ENCODE measurements at places on chromosomes 12 and 14. TPM values are rescaled to one million over a fixed set of nuclear protein-coding genes. Genes with fewer than 3 reads are reported as not detected.

DNA sequence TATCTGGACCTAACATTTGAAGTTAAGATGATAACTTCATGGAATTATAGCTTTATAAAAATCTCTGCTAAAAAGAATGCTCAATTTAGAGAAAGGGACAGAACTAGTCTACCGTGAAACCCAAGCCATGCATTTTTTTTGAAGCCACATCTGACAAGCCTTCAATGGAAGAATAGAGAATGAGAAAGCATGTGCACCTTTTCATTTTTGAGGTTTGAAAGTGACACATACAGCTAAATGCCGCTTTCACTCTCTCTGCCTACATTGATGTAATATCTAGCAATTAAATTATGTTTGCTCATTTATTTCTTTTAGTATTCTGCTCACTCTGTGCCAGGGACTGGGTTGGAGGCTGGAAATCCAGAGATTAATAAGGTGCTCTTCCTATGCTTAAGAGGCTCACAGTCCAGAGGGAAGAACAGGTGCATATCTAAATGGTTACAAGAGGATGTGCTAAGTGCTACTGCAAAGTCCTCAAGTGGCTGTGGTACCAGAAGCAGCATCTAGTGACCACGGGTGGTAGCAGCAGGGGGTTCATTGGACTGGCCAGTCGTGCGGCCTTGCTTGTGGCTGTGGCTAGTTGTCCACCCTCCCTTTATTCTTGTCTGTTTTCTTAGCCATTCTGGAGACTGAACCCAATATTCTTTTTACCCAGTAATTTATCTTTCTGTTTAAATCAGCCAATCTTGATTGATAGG, 60.4 kb downstream of the PPP1R36 start:
- no peak for DNase-seq

DNA sequence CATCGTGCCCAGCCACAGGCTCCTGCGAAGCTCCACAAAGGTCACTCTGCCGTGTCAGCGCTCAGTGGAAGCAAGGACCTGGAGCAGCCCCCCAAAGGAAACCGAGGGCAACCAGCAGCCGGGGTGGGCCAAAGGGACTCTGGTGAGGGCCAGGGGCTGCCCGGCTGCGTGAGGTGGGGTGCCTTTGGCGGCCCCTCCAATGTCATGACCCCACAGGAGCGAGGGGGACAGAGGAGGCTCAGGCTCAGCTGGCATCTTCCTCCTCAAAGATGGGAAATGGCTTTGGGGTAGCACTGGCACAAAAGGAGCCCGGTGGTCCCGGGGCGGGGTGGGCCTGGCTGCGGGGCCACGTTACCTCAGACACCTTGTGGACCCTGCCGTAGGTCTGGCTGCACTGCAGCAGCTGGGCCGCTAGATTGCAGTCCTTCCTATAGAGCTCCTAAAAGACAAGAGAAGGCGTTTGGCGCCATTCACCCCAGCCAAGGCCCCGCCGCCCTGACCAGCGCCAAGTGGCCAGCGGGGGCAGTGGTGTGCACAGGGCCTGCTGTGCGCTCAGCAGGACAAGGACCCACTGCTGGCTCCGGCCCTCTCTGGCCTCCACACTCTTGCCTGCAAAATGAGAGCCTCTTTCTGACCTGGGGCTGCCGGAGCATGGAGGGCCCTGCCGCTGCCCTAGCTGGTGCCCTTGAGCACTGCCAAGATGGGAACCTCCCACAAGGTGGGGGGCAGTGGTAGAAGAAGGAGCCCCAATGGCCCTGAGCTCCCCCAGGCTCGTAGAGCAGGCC, 46.9 kb downstream of the BEGAIN start:
- peak; percentile 28 for DNase-seq

DNA sequence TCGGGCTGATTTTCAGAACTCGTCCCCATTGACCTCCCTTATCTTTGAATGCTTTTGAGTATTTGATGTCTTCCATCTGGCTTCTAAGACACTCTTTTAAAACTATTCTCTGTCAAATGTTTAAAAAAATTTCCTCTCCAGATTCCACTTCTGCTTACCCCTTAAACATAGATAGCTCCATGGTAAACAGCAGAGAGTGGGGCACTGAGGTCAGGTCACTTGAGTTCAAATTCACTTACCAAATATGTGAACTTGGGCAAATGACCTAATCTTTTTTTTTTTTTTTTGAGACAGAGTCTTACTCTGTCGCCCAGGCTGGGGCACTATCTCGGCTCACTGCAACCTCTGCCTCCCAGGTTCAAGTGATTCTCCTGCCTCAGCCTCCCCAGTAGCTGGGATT, 126.8 kb upstream of the CPSF6 start:
- DNase-seq: no peak

GRCh38 chr14:52402812-52403526, 88.9 kb downstream of the PTGER2 start:
- DNase-seq: no peak

DNA sequence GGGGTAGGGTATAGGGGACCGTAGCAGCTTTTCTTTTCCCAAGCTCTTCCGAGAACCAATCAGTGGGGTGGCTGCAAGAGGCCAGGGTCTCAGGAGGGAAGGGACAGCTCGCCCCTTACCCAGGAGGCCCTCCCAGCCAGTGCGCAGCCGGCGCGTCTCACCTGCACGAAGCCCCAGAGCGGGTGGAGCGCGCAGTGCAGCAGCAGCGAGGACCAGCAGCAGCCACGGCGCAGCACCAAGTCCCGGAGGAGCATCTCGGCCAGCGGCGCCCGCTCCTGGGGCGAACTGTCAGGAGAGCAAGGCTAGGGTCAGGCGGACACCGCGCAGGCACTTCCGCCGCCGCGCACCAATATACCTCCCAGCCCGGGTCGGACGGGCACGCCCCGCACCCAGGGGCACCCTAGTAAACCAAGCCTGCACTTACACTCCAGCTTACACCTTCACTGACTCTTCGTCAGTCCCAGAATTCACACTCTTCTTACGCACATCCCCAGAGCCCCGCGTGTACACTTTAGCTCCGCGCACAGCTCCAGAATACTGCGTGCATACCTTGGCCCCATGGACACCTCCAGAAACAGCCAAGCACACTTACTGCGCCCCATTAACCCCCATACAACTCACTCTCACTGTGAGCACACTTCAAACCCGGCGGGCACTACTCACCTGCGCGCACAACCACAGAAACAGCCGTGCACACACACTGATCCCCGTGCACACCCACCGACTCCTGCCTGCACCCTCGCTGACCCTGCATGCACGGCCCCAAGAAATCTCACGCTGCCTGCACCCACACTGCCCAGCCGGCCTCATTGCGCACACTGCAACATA, 606 bp downstream of the PRIMA1 start:
- no peak for DNase-seq

- DNase-seq: no peak
These were observed 611.8 kb downstream of the ETNK1 start for GRCh38 chr12:23236811-23237210.

GRCh38 chr14:90678420-90678819, 137.8 kb downstream of the TTC7B start:
- DNase-seq: no peak

- no peak for DNase-seq
These were observed 5.7 kb upstream of the SLCO1A2 start for GRCh38 chr12:21340403-21340802.

DNA sequence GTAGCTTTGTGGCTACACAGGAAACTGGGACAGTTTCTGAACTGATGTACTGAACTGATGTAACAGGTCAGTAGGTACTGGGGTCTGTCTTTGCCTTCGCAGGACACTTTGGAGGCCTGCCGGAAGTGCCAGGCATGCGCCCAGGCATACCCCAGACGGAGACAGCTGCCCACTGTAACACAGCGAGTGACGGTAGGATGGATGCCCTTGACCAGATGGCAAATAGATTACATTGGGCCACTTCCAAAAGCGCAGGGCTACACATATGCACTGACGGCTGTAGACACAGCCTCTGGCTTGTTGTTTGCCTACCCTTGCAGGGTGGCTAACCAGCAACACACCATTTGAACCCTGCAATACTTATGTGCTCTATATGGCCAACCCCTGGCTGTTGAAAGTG, 94.1 kb upstream of the TMPO start:
- DNase-seq: no peak

GRCh38 chr14:77964586-77964985, 164.7 kb downstream of the ADCK1 start:
- no peak for DNase-seq

- no peak for DNase-seq
These were observed 92.8 kb upstream of the PLXNC1 start for GRCh38 chr12:94055528-94055927.

DNA sequence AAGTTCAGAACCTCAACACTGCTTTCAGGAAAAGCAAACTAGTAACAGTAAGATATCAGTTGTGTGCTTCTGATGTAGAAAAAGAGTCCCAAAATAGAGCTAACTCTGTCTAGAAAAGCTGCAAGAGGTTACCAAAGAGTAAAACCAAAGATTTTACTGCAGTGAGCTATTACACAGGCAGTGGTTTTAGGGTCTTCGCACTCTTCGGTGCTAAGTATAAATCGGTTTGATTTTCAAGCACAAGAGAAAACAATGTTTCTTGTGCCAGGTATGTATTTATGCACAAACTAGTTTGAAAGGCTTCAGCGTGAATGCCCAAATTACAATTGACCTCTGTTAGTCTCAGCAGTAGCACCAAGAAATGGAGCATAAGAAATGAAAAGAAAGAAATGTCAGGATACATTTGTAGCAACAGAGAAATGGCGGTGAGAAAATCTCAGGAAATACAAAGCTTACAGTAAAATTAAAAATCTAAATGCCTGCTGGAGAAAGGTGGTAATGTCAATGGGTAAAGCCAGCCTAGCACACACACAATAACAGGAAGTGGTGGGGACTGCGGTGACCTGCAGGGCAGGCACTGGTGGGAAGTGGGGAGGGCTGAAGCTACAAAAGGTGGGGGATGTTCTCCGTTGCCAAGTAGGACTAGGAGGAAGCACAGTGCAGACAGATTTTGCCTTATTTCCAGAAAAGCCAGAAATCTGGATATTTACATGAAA, 18.0 kb upstream of the DYRK2 start:
- peak; percentile 33 for DNase-seq

GRCh38 chr12:123065676-123066383, 85.1 kb downstream of the PITPNM2 start:
- peak; percentile 44 for DNase-seq

GRCh38 chr12:39044754-39045153, 139.4 kb upstream of the CPNE8 start:
- DNase-seq: no peak

DNA sequence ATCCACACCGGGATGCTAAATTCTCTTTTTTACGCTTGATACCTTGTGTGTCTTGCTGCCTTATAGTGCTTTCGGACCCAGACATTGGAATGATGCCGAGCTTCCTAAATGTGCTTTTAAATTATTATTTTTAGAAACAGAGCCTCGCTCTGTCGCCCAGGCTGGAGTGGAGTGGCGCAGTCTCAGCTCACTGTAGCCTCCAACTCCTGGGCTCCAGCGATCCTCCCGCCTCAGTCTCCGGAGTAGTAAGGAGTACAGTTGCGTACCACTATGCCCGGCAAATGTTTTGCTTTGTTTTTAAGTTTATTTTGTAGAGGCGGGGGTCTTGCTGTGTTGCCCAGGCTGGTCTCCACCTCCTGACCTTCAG, 489 bp upstream of the EML5 start:
- no peak for DNase-seq

- no peak for DNase-seq
These were observed 19.9 kb downstream of the ETV6 start for GRCh38 chr12:11669348-11669747.

- no peak for DNase-seq
These were observed 1715.0 kb upstream of the FLRT2 start for GRCh38 chr14:83814896-83815295.

DNA sequence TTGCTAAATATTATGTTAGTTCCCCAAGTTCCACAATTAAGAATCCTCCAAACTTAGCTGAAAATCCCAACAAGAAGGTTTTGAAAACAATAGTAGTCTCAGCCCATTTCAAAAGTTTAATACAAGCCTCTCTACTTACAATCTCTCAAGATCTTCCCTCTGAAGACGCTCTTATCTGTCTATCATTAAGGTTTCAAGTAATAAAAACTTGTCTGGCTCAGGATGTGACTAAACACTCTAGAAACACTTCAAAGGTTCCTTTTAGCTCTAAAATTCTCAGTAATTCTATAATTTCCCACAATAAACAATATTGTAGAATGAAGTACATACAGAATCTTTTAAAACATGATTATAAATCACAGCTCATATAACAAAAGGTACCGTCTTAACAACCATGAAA, 16.3 kb downstream of the YAF2 start:
- DNase-seq: no peak

DNA sequence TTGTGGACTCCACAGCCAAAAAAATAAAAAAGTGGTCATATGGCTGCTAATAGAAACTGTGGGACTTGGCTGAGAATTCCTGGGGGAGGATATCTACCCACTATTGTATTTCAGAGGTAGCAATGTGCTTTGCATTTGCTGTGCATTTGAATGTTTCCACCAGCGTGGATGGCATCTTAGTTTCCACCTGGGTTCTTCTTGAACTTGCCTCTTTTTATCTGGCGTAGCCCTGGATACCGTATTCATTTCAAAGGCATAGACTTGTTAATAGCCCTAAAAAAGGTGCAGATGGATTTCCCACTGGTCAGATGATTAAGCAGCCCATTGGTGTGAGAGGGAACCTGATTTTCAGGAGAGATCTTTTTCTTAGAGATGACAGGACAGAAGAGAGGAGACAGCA, 1.9 kb upstream of the MYF5 start:
- no peak for DNase-seq

DNA sequence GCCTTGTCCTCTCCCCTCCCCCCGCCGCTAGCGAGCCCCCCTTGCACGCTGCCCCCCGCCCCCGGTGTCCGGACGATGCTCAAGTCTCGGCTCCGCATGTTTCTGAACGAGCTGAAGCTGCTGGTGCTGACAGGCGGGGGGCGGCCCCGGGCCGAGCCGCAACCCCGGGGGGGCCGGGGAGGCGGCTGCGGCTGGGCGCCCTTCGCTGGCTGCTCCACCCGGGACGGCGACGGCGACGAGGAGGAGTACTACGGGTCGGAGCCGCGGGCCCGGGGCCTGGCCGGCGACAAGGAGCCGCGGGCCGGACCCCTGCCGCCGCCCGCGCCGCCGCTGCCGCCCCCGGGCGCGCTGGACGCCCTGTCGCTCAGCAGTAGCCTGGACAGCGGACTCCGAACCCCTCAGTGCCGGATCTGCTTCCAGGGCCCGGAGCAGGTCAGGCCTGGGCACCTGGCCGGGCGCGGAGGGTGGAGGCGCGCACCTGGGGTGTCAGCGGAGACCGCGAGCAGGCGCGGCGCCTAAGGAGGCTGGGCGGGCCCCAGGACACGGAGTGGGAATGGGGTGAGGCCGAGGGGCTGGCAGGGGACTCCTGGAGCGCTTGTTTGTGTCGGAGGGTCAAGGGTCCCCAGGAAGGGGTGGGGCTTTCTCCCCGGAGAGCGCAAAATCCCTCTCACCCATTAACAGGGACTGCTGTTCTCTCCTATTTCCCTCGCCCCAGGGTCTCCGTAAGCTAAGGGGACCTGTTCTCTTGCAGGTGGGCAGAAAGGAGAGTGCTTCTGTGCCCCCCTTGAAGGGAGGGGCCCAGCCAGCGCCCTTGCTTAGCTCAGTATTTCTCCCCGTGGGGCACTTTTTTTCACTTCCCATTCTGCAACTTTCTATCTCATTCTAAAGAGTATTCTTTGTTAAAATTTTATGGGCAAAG, 810 bp downstream of the MARCHF9 start:
- peak; percentile 59 for DNase-seq

GRCh38 chr14:75053396-75054291, 2.4 kb upstream of the MLH3 start:
- DNase-seq: no peak

The P2RX4 gene
- total RNA-seq: 4.9 TPM

The STYK1 gene
- total RNA-seq: not detected

The WASHC4 gene
- total RNA-seq: 26.4 TPM

The ASPG gene
- 28.2 TPM for total RNA-seq

The RBP5 gene
- total RNA-seq: 0.89 TPM

The LMO3 gene
- 2.6 TPM for total RNA-seq
